ENCODE measurements at places on chromosomes 4 and X.

DNA sequence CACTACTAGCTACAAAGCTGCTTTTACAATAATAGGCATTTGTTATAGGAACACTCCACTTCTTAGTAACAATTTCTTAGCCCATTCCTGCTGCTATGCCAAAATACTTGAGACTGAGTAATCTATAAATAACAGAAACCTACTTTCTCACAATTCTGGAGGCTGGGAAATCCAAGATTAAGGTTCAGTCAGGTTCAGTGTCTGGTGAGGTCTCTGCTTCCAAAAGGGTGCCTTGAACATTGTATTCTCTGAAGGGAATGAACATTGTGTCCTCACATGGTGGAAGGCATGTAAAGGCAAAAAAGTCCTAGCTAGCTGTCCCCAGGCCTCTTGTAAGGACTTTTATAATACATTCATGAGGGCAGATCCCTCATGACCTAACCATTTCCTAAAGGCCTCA, 7.0 kb downstream of the SLC9B1 start:
- DNase-seq: peak; percentile 4

GRCh38 chr4:128917781-128918180, 108.3 kb downstream of the JADE1 start:
- DNase-seq: no peak

DNA sequence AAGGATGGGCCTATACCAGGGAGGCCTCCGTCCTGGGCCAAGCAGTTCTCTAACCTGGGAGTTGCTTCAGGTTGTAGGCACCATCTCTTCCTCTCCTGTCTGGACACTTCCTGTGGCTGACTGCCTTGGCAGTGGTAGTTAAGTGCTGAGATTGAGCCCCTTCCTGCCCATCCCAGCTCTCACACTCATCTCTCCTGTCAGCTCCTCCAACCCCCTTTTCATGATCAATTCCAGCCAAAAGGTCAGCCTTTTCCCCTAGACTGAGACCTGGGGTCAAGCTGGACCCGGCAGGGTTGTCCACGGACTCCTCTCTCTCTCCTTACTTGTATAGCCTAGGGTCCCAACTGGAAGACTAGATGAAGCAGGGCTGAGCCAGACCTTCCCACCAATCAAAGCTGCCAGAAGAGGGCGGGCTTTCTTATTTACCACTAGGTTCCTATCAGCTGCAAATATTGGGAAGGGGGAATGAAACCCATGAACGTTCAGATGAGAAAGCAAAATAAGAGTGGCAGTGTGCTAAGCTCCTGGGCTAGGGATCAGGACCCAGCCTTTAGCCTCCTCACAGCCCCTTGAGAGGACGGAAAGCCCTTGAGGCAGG, 34.5 kb downstream of the KDM5C start:
- DNase-seq: no peak

- DNase-seq: peak; percentile 65
These were observed 23.2 kb downstream of the PRPS2 start for GRCh38 chrX:12814420-12814819.

DNA sequence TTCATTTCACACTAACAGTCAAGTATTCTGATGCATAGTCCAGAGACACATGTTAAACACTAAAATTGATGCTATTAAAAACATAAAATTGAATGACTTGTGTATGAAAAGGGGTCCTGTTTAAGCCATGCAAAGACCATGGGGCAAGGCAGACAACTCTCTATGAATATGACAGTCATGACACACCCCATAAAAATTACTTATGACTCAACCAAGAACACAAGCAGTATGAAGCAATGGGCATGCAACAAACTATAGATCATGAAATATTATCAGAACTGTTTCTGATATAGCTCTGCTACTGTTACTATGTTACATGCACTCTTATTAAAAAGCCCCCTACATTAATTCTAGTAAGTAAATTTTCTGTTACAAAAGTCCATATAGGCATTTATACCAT, 57.5 kb upstream of the ZCCHC13 start:
- DNase-seq: peak; percentile 46

GRCh38 chr4:48085821-48086589, 48.0 kb downstream of the TXK start:
- DNase-seq: no peak

- DNase-seq: no peak
These were observed 129.6 kb upstream of the QRFPR start for GRCh38 chr4:121510341-121510874.

GRCh38 chr4:31539284-31540069, 819.3 kb downstream of the PCDH7 start:
- no peak for DNase-seq

- peak; percentile 37 for DNase-seq
These were observed 28.6 kb downstream of the FAM241A start for GRCh38 chr4:112173593-112174558.

GRCh38 chr4:100431416-100431815, 86.4 kb downstream of the EMCN start:
- DNase-seq: no peak

DNA sequence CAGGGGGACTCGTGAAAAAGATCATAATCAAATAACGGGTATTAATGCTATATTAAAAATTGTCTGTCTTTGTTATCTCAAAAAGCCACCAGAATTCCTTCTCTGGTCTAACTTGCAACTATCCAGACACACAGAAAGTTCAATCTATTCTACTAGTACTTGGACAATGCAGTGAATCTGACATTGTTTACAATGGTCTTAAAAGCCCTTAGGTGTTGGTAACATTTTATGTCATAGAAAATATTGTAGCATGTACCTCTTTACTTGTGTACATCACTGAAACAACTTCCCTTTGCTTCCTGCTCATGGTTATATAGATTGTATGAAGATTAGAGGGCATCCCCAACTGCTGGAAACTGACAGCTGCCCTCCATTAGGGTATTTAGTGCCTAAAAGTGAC, 71.1 kb upstream of the PPP3CA start:
- no peak for DNase-seq

GRCh38 chr4:8766610-8767009, 105.0 kb downstream of the HMX1 start:
- DNase-seq: no peak

GRCh38 chr4:119526786-119527550, 101.6 kb downstream of the PDE5A start:
- peak; percentile 46 for DNase-seq

GRCh38 chr4:36716874-36717273, 435.5 kb downstream of the DTHD1 start:
- DNase-seq: peak; percentile 1

DNA sequence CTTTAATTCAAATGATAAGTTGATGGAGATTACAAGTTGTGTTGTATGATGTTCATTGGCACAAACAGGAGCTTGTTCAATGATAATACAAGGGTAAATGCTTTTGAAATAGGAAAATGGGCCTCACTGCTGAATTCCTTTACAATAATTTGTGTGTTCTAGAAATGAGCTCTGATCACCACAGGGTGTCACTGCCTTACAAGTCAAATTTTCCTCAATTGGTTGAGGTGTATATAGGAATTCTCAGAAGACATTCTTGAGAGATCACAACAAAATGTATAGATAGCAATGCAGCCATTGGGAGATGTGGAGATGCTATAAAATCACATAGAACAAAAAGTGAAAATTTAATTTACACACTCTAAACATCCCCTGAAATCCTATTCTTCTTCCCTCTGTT, 49.6 kb downstream of the KLF8 start:
- peak; percentile 12 for DNase-seq

DNA sequence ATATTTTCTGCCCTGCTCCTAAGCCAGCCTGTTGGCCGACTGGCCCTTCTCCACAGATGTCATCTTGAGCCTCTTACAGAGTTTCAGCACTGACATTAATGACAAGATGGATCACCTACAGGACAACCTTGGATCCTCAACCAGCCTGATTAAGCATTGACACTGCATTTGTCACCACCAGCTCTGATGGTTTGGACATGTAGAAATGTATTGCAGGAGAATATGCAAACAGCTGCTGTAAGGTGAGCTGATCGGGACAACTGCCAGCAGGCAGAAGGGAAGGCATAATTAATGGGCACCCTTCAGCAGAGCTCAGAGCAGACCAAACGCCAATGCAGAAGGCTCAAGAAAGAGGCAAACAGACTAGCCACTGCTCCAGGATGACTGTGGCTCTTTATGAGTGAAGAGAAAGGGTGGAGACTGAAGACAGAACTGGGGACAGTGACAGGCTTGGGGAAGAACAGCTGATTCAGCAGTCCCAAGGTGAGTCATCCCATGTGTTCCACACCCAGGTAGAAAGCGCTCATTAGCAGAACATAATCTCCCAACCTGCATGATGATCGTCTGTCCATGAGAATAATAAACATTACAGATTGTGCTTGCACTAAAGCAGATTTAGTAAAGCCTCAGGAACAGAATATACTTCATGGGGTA, 6.7 kb downstream of the CORIN start:
- DNase-seq: no peak

GRCh38 chr4:122531514-122531913, 75.0 kb upstream of the IL2 start:
- DNase-seq: no peak

- DNase-seq: peak; percentile 50
These were observed 787.5 kb downstream of the FSTL5 start for GRCh38 chr4:161376275-161376674.

GRCh38 chr4:12548678-12549077, 935.5 kb downstream of the RAB28 start:
- no peak for DNase-seq

- no peak for DNase-seq
These were observed 29.8 kb downstream of the OPHN1 start for GRCh38 chrX:68403522-68403921.

DNA sequence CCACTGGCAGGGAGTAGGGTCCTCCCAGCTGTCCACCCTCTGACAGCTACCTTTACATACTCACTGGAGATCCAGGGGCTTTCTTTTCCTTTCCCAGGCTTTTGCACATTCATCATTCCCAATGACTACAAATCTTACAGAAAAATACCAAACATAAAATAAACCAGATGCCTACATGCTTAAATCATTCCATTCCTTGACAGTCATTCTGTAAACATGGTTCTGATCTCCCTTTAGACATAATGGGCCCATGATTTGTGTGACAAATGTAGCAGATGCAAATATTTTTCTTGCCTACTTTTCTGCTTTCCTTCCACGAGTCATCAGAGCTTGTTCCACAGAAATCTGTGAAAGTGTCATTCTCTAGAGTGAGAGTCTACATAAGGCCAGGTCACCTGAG, 207.0 kb downstream of the IDS start:
- DNase-seq: no peak

Measured in iris pigment epithelial cell (primary cell).